ENCODE measurements at places on chromosomes 4 and X.

DNA sequence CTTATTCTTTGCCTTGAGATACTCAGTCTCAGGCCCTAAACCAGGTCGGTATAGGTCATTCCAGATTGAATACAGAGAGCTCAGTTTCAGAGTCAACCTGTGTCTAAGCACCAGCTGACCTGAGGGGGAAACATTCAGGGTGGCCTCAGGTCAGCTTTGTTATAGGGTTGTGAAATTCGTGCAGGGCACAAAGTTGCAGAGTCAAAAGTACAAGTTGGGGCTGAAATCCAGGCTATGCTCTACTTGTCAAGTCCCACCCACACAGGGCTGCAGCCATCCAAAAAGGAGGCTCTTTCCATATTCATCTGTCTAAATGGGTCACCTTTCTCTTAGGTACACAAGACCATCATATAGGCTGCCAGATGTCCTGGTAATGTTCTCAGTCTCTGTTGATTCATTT, 89.7 kb downstream of the ITIH6 start:
- no peak for DNase-seq

GRCh38 chrX:11533199-11533651, 132.5 kb downstream of the ARHGAP6 start:
- peak; percentile 37 for DNase-seq

GRCh38 chr4:23169608-23170311, 477.0 kb downstream of the GBA3 start:
- DNase-seq = no peak

GRCh38 chrX:113726466-113726865, 857.4 kb upstream of the HTR2C start:
- no peak for DNase-seq

- DNase-seq = no peak
Measured at GRCh38 chr4:146776691-146777090, 138.0 kb downstream of the POU4F2 start.

GRCh38 chrX:107827030-107827831, 1.6 kb downstream of the MID2 start:
- DNase-seq = peak; percentile 15

- DNase-seq = no peak
Measured at GRCh38 chr4:79905212-79905611, 167.8 kb downstream of the ANTXR2 start.

All from GM03348 (cell line).